Fibroblast of the aortic adventitia (primary cell): ENCODE measurements at places on chromosomes 2 and 18. TPM values are rescaled to one million over a fixed set of nuclear protein-coding genes. Genes with fewer than 3 reads are reported as not detected.

DNA sequence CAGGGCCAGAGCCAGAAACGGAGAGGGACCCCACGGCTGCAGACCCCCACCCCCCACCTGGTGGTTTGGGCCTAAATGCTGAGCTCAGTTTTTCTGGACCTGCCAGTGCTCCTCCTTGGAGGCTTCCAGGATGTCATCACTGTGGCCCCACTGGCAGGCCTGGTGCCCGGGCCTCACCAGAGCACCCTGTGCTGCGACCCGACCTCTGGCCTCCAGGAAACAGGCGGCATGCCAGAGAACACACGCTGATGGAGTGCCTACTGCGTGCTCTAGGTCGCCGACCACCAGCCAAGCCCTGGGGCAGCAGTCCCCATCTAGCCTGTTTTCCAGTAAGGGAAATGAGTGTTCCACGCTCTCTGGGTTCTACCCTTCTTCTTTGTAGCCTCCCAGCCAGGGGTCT lies 33.8 kb downstream of the HS6ST1 start:
- DNase-seq: no peak

DNA sequence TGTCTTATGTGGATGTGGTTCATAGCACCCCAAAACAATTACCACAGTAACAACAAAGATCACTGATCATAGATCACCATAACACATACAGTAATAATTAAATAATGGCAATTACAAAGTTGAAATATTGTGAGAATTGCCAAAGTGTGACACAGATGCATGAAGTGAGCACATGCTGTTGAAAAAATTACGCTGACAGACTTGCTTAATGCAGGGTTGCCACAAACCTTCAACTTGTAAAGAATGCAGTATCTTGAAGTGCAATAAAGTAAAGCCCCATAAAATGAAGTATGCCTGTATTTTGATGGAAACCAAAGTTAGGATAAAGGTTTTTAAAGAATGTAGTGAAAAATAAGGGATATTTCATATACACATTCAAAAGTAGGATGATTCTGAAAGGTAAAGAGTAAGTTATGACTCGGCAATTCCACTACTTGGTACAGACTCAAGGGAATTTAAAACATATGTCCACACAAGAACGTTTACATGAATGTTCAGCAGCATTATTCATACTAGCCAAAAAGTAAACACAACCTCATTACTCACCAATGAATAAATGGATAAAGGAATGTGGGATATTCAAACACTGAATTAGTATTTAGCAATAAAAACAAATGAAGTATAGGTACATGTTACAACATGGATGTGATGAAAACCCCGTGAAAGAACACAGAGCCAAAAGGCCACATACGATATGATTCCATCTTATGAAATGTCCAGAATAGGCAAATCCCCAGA lies 61.6 kb downstream of the SCN9A start:
- peak; percentile 77 for DNase-seq

ZC3H6 gene
- 2.9 and 7.5 TPM in 2 replicates for total RNA-seq

HNRNPLL gene
- 34.5 and 45.0 TPM in 2 replicates for total RNA-seq

DNA sequence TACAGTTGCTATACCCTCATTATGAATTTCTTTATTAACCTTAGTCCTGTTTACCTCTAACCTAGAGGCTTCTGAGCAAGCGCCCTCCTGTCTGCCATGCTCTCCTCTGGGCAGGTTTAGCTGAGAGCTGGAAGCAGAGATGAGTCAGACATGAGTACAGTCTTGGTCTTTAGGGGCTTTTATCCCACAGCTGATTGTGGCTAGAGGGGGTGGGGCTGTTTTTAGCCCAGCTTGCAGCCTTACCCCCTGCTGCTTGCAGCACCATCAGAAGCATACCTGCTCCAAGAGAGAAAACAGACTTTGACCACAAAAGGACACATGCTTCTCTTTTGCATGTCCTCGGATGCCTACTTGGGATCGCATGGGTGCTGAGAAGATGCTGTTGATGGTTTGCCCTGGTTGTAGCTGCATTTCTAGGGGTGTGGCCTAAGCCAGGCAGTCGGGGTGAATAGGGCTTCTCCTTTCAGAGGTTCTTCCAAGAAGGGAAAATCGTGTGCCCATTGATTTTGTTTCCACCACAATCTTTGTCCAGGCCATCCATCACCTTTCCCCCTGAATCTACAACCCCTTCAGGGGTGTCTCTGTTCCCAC lies 115.0 kb upstream of the LGALSL start:
- DNase-seq: no peak

- DNase-seq: peak; percentile 5
Observed at GRCh38 chr2:224442071-224442967, 40.4 kb upstream of the FAM124B start.

ACOXL gene
- total RNA-seq: not detected in 2 replicates

DNA sequence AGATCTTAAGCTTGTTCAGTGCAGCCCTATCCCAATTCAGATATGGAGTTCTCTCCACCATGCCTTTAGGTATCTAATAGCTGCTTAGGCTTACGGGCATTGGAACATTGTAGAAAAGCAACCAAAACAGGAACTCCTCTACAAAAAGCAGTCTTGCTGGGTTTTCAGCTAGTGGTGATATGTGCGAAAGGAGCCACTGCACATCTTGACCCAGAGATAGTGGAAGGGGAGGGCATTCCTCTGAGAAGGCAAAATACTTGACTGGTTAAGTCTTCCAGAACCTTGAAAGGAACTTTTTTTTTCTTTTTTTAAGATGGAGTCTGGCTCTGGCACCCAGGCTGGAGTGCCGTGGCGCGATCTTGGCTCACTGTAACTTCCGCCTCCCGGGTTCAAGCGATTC lies 2.6 kb upstream of the TNFAIP6 start:
- DNase-seq: no peak
